ENCODE measurements at places on chromosomes 1 and 21.

- no peaks in the 10 kb centered on the region for H3K36me3 ChIP-seq
- H3K4me3 ChIP-seq: no peak overlapping the region
- DNase-seq: no peak
- H3K27me3 ChIP-seq: no peaks in the 10 kb centered on the region
- no peak overlapping the region for H3K27ac ChIP-seq
Observed at GRCh38 chr1:83762039-83762365, 236.9 kb downstream of the TTLL7 start.

DNA sequence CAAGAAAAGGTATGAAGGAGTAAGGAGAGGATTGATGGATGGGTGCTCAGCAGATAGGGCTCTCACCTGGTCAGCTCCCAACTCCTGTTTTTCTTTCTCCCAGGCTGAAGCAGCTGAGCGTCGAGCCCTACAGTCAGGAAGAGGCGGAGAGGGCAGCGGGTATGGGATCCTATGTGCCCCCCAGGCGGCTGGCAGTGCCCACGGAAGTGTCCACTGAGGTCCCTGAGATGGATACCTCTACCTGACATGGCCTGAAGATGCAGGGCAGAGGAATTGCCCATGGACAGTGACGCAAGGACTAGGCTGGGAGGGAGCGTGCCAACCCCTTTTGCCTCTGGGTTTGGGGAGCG is 739 bp downstream of the ZNF593 start:
- DNase-seq: no peak
- no peaks in the 10 kb centered on the region for H3K4me1 ChIP-seq
- H3K36me3 ChIP-seq: no peaks in the 10 kb centered on the region
- peak overlapping the region; percentile 89 for H3K4me3 ChIP-seq

- no peak overlapping the region for H3K27ac ChIP-seq
- H3K36me3 ChIP-seq: no peaks in the 10 kb centered on the region
- no peaks in the 10 kb centered on the region for H3K4me1 ChIP-seq
- H3K27me3 ChIP-seq: no peaks in the 10 kb centered on the region
- no peak overlapping the region for H3K4me3 ChIP-seq
Observed at GRCh38 chr1:228303596-228303995, 95.8 kb downstream of the OBSCN start.

DNA sequence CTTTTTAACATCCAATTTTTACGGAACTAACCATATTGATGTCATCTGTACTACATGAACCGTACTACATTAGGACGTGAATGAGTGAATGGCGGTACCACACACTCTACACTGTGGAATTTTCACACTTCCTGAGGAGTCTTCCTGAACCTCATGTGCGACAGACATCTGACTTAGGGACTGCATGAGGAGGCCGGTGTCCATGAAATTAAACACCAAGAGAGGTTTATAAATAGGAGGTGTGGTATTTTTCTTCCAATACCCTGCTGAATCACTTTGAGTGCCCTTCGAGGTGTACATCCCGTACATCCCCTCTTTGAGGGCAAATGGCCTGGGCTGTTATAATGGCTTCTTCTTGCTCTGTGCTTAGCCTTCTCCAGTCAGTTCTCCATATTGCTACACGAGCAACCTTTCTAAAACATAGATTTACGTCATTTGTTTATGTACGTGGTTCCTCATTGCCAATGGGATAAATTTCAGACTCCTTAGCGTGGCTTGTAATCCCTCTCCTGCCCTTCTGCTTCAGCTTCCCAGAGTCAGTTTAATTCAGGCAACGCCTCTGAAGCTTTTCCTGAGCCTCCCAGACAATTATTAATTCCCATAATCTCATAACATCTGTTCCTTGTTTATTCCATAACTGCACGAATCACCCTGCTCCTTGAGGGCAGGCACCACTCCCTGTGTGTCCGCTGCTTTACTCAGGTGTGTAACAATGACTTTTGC is 9.4 kb downstream of the ST3GAL3 start:
- no peaks in the 10 kb centered on the region for H3K4me1 ChIP-seq
- no peak overlapping the region for H3K4me3 ChIP-seq

- H3K27ac ChIP-seq: no peak overlapping the region
- H3K27me3 ChIP-seq: no peaks in the 10 kb centered on the region
- no peak overlapping the region for H3K4me3 ChIP-seq
Observed at GRCh38 chr21:43687566-43688399, 28.4 kb downstream of the RRP1B start.

GRCh38 chr1:41920658-41921057 is 1.9 kb upstream of the HIVEP3 start:
- H3K27ac ChIP-seq: no peak overlapping the region
- peaks cover 12% of the 10 kb centered on the region for H3K4me1 ChIP-seq
- H3K27me3 ChIP-seq: no peaks in the 10 kb centered on the region
- DNase-seq: no peak
- no peak overlapping the region for H3K4me3 ChIP-seq

- no peaks in the 10 kb centered on the region for H3K27me3 ChIP-seq
- H3K36me3 ChIP-seq: peaks cover 11% of the 10 kb centered on the region
- no peak overlapping the region for H3K4me3 ChIP-seq
- no peak for DNase-seq
- H3K4me1 ChIP-seq: no peaks in the 10 kb centered on the region
- H3K27ac ChIP-seq: peak overlapping the region; percentile 78
Observed at GRCh38 chr1:207335695-207336363, 14.4 kb downstream of the CD55 start.

GRCh38 chr1:9922342-9922741 is 12.3 kb upstream of the CTNNBIP1 start:
- DNase-seq: no peak
- H3K4me3 ChIP-seq: no peak overlapping the region
- H3K27me3 ChIP-seq: no peaks in the 10 kb centered on the region
- H3K4me1 ChIP-seq: no peaks in the 10 kb centered on the region
- no peak overlapping the region for H3K27ac ChIP-seq

- DNase-seq: no peak
- no peak overlapping the region for H3K27ac ChIP-seq
- no peak overlapping the region for H3K4me3 ChIP-seq
Observed at GRCh38 chr1:214321705-214322453, 40.9 kb downstream of the SMYD2 start.

GRCh38 chr21:23694390-23694789 is 1912.9 kb downstream of the MRPL39 start:
- no peak overlapping the region for H3K27ac ChIP-seq
- no peak for DNase-seq
- H3K36me3 ChIP-seq: no peaks in the 10 kb centered on the region
- no peaks in the 10 kb centered on the region for H3K4me1 ChIP-seq

GRCh38 chr1:39136638-39137037 is 67.9 kb upstream of the MACF1 start:
- peaks cover 10% of the 10 kb centered on the region for H3K4me1 ChIP-seq
- no peak for DNase-seq
- no peaks in the 10 kb centered on the region for H3K27me3 ChIP-seq
- H3K27ac ChIP-seq: no peak overlapping the region
- H3K4me3 ChIP-seq: no peak overlapping the region
- H3K36me3 ChIP-seq: no peaks in the 10 kb centered on the region

GRCh38 chr1:159171688-159172501 is 480 bp downstream of the CADM3 start:
- H3K4me1 ChIP-seq: no peaks in the 10 kb centered on the region
- H3K36me3 ChIP-seq: no peaks in the 10 kb centered on the region
- peaks cover 63% of the 10 kb centered on the region for H3K27me3 ChIP-seq
- DNase-seq: no peak

DNA sequence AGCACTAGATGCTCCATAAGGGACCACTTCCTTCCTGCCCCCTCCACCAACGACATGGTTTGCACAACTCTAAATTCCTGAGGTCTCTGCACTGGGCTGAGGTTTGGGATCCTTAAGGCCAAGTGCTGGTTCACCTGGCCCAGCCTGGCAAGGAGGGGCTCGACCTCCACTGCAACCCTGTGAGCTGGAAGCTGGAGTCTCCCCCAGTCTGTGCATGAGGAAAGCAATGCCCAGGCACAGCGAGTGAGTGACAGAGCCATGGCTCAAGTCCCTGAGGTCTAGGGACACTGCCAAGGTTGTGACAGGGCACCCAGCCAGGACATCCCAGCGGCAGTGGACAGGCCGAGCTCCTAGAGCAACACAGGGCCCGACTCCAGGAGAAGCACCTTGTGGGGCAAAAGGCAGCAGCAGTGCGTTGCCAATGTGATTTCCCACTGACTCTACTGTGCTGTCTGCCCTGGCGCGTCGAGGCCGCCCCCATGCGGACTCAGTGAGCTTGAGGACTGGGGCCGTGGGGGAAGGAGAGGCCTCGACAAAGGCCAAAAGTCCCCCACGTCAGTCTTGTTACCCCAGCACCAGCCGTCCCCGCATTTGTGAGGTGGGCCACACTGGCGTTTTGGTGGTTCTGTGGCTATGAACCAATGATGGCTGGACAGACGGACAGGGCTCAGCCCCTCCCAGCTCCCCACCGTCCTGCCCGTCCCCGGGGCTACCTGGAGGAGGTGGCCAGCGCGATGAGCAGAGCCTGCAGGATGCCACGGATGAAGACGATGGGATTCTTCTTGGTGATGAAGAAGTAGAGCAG is 30.0 kb downstream of the PODN start:
- DNase-seq: no peak
- no peaks in the 10 kb centered on the region for H3K27me3 ChIP-seq
- no peaks in the 10 kb centered on the region for H3K4me1 ChIP-seq
- H3K4me3 ChIP-seq: no peak overlapping the region
- no peak overlapping the region for H3K27ac ChIP-seq

- no peak overlapping the region for H3K4me3 ChIP-seq
- no peaks in the 10 kb centered on the region for H3K36me3 ChIP-seq
- DNase-seq: no peak
- no peaks in the 10 kb centered on the region for H3K27me3 ChIP-seq
Observed at GRCh38 chr1:98322086-98322485, 339.4 kb upstream of the SNX7 start.

GRCh38 chr1:111203681-111204200 is 3.3 kb upstream of the DENND2D start:
- H3K27me3 ChIP-seq: no peaks in the 10 kb centered on the region
- H3K36me3 ChIP-seq: no peaks in the 10 kb centered on the region
- peak overlapping the region; percentile 98 for H3K27ac ChIP-seq
- peak overlapping the region; percentile 96 for H3K4me3 ChIP-seq
- peak; percentile 75 for DNase-seq
- H3K4me1 ChIP-seq: peaks cover 11% of the 10 kb centered on the region

DNA sequence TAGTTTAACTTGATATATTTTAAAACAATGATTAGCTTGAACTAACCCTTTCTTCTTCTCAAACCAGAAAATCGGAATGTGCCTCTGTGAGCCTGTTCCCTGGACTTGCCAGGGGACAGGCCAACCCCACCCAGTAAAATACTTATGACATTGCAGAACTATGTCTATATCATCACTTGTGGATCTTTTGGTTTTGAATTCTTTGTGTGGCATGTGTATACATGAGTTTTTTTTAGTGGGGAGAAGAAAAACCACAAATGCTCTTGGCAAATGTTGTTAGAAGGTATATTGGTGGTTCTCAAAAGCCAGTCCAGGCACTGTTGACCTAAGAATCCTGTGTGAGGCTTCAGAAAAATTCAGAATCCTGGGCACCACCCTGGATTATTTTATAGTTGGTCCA is 347.4 kb downstream of the SIPA1L2 start:
- H3K36me3 ChIP-seq: no peaks in the 10 kb centered on the region
- no peak overlapping the region for H3K4me3 ChIP-seq
- H3K27me3 ChIP-seq: no peaks in the 10 kb centered on the region
- H3K27ac ChIP-seq: no peak overlapping the region

DNA sequence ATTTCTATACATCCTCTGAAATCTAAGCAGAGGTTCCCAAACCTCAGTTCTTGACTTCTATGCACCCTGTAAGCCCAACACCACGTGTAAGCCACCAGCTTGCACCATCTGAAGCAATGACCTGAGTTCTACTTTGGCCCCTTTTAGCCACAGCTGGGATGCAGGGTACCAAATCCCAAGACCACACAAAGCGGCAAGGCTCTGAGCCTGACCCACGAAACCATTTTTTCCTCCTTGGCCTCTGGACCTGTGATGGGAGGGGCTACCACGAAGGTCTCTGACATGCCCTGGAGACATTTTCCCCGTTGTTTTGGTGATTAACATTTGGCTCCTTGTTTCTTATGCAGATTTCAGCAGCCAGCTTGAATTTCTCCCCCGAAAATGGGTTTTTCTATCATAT is 38.8 kb downstream of the STXBP3 start:
- H3K36me3 ChIP-seq: peaks cover 7% of the 10 kb centered on the region
- no peak overlapping the region for H3K4me3 ChIP-seq
- no peaks in the 10 kb centered on the region for H3K27me3 ChIP-seq
- no peak overlapping the region for H3K27ac ChIP-seq
- no peak for DNase-seq

- no peaks in the 10 kb centered on the region for H3K36me3 ChIP-seq
- no peak overlapping the region for H3K4me3 ChIP-seq
- peak overlapping the region; percentile 30 for H3K27ac ChIP-seq
- no peaks in the 10 kb centered on the region for H3K4me1 ChIP-seq
- H3K27me3 ChIP-seq: no peaks in the 10 kb centered on the region
Observed at GRCh38 chr1:165849353-165850133, 22.1 kb downstream of the UCK2 start.

DNA sequence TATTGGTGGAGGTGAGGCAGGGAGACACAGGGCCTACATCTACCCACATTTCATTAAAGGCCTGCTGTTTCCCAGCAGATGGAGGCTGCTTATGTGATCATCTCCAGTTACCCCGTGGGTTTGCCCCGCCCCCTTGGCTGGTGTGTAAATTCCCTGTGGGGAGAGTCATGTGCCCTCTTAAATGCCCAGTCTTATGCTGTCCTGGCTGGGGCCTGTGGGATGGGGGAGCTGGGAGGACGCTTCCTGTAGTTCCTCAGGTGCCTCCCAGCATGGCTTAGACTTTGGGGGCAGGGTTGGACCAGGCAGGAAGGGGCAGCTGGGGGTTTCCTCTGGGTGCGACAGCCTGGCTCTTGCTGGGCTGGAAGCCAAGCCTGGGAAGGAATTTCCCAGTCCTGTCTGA is 15.5 kb upstream of the CITED4 start:
- H3K4me3 ChIP-seq: no peak overlapping the region
- DNase-seq: peak; percentile 70

GRCh38 chr1:231796141-231796540 is 169.6 kb downstream of the DISC1 start:
- DNase-seq: no peak
- H3K36me3 ChIP-seq: no peaks in the 10 kb centered on the region
- no peak overlapping the region for H3K4me3 ChIP-seq
- no peak overlapping the region for H3K27ac ChIP-seq
- no peaks in the 10 kb centered on the region for H3K4me1 ChIP-seq
- H3K27me3 ChIP-seq: no peaks in the 10 kb centered on the region

DNA sequence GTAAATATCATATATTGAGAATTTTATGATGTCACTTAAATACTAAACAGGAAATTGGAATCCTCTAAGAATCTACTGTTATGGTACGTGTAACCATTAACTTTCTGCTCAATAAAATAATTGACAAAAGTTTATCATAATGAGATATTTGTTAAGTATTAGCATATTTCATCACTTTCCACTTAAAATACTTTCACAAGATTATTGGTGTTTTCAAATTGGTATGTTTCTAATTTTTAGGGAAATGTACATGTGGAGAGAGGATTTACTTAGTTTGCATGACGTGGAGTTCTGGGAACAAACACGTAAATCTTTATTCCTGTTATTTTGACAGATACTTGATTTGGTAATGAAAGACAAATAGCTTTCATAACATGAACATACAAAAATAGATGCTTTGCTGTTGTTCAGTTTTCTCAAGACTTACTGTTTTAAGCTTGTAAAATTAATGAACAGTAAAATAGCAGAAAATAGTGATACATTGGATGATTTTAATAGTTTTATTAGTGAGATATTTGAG is 1.6 kb downstream of the SRSF11 start:
- no peak overlapping the region for H3K4me3 ChIP-seq
- DNase-seq: no peak
- H3K4me1 ChIP-seq: no peaks in the 10 kb centered on the region
- H3K27ac ChIP-seq: peak overlapping the region; percentile 98
- H3K36me3 ChIP-seq: no peaks in the 10 kb centered on the region
- H3K27me3 ChIP-seq: no peaks in the 10 kb centered on the region

GRCh38 chr1:40045766-40046165 is 5.2 kb downstream of the CAP1 start:
- no peaks in the 10 kb centered on the region for H3K36me3 ChIP-seq
- H3K4me1 ChIP-seq: no peaks in the 10 kb centered on the region
- no peak for DNase-seq
- no peak overlapping the region for H3K27ac ChIP-seq
